ENCODE measurements at places on chromosomes 4 and X. TPM values are rescaled to one million over a fixed set of nuclear protein-coding genes. Genes with fewer than 3 reads are reported as not detected.

GRCh38 chr4:121307445-121308327 lies 73.1 kb downstream of the QRFPR start:
- H3K27me3 ChIP-seq, result no peaks in the 10 kb centered on the region
- H3K4me1 ChIP-seq, result peaks cover 8% of the 10 kb centered on the region
- no peaks in the 10 kb centered on the region for H3K36me3 ChIP-seq
- peak; percentile 33 for DNase-seq
- no peak overlapping the region for H3K4me3 ChIP-seq

- H3K4me3 ChIP-seq, result no peak overlapping the region
- H3K27ac ChIP-seq, result no peak overlapping the region
- H3K4me1 ChIP-seq, result no peaks in the 10 kb centered on the region
- DNase-seq, result no peak
- H3K27me3 ChIP-seq, result no peaks in the 10 kb centered on the region
- no peaks in the 10 kb centered on the region for H3K36me3 ChIP-seq
Observed at GRCh38 chr4:187840814-187841213, 154.8 kb upstream of the ZFP42 start.

- H3K4me1 ChIP-seq, result no peaks in the 10 kb centered on the region
- no peaks in the 10 kb centered on the region for H3K27me3 ChIP-seq
- no peak overlapping the region for H3K4me3 ChIP-seq
- H3K36me3 ChIP-seq, result no peaks in the 10 kb centered on the region
- DNase-seq, result no peak
Observed at GRCh38 chr4:58957711-58958110, 1847.5 kb upstream of the IGFBP7 start.

DNA sequence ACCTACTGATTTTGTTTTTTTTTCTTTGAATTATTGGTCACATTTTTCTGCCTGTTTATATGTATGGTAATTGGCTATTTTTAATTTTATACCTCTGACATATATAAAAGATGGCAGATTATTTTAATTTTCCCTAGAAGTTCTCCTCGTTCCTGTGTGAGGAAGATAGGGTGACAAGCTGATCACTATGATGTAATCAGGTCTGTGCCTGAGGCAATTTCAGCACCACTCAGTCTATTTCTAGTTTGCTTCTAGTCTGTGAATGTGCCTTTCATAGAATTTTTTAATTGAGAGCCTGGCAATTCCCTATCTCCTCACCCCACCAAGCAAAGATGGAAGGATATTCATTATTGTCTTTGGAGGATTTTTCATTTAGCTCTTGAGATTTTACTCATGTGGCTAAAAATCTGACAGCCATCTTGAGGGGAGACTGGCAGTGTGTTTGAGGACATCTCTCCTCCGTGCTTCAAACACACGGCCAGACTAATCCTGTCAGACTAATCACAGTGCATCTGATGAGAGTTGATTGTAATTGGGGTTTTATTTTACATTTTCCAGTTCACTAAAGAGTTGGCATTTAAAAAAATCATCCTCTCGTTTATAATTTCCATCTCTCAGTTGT lies 500.3 kb downstream of the TRIML1 start:
- no peak overlapping the region for H3K27ac ChIP-seq
- DNase-seq, result no peak
- no peaks in the 10 kb centered on the region for H3K4me1 ChIP-seq
- H3K36me3 ChIP-seq, result no peaks in the 10 kb centered on the region
- no peaks in the 10 kb centered on the region for H3K27me3 ChIP-seq

- no peak overlapping the region for H3K27ac ChIP-seq
- H3K4me3 ChIP-seq, result no peak overlapping the region
- no peaks in the 10 kb centered on the region for H3K4me1 ChIP-seq
- DNase-seq, result no peak
- no peaks in the 10 kb centered on the region for H3K27me3 ChIP-seq
Observed at GRCh38 chrX:109440475-109440874, 41.4 kb downstream of the GUCY2F start.

GRCh38 chrX:39427492-39427891 lies 626.2 kb downstream of the MID1IP1 start:
- H3K27ac ChIP-seq, result no peak overlapping the region
- peaks cover 12% of the 10 kb centered on the region for H3K4me1 ChIP-seq
- no peak overlapping the region for H3K4me3 ChIP-seq
- no peaks in the 10 kb centered on the region for H3K27me3 ChIP-seq

KLB gene
- total RNA-seq, result not detected

FHIP1A gene
- total RNA-seq, result 0.15 TPM

- H3K4me3 ChIP-seq, result no peak overlapping the region
- DNase-seq, result no peak
- H3K4me1 ChIP-seq, result no peaks in the 10 kb centered on the region
- H3K27me3 ChIP-seq, result no peaks in the 10 kb centered on the region
Observed at GRCh38 chr4:37071576-37071975, 173.0 kb upstream of the NWD2 start.

GAGE12E gene
- not detected for total RNA-seq

C4orf50 gene
- 0.37 TPM for total RNA-seq
